ENCODE measurements at places on chromosomes 1 and 21.
A peak's percentile ranks its signal among the peaks of the same experiment; 100 is the strongest.

- no peak for DNase-seq
Observed at GRCh38 chr1:111294390-111294789, 3.7 kb downstream of the CHIA start.

- no peak for DNase-seq
Observed at GRCh38 chr21:35811191-35811806, 249.0 kb downstream of the SETD4 start.

GRCh38 chr1:109152196-109152595 is 38.3 kb downstream of the ELAPOR1 start:
- no peak for DNase-seq

DNA sequence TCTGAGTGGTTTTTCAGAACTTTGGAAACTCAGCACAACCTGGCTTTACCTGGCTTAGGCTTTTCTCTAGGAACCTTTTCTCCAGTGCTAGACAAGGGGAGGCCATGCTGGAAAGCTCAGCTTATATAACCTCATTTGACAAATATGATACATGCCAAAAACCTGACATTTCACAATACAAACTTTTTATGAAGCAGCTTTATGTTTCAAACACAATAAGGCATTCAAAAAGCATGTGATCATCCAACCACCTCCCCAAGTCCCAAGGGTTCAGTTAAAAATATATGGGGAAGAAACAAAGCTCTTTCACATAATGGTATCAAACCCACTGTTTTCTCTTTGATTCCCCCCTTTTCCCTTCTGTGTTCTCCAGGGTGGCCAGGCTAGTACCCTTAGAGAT is 63.7 kb downstream of the ZC3H11B start:
- no peak for DNase-seq

- DNase-seq: no peak
Observed at GRCh38 chr1:38047603-38048141, 1.1 kb upstream of the POU3F1 start.

DNA sequence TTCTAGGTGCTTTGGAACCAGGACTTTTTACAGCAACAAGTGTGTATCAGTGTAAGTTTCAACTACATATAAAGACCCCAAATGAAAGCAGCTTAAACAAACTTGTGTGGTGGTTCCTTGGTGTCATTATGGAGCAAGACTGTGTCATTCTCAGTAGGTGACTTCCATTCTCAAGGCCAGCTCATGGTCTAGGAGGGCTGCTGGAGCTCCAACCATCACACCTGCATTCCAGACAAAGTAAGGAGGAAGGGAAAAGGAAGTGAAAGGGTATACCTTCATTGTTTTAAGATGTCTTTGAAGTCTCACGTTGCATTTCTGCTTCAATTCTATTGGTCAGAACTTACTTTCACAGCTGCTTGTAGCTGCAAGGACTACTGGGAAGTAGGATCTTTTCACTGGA is 188.6 kb downstream of the C1orf94 start:
- no peak for DNase-seq

GRCh38 chr1:11691928-11692711 is 610 bp downstream of the DRAXIN start:
- DNase-seq: no peak

DNA sequence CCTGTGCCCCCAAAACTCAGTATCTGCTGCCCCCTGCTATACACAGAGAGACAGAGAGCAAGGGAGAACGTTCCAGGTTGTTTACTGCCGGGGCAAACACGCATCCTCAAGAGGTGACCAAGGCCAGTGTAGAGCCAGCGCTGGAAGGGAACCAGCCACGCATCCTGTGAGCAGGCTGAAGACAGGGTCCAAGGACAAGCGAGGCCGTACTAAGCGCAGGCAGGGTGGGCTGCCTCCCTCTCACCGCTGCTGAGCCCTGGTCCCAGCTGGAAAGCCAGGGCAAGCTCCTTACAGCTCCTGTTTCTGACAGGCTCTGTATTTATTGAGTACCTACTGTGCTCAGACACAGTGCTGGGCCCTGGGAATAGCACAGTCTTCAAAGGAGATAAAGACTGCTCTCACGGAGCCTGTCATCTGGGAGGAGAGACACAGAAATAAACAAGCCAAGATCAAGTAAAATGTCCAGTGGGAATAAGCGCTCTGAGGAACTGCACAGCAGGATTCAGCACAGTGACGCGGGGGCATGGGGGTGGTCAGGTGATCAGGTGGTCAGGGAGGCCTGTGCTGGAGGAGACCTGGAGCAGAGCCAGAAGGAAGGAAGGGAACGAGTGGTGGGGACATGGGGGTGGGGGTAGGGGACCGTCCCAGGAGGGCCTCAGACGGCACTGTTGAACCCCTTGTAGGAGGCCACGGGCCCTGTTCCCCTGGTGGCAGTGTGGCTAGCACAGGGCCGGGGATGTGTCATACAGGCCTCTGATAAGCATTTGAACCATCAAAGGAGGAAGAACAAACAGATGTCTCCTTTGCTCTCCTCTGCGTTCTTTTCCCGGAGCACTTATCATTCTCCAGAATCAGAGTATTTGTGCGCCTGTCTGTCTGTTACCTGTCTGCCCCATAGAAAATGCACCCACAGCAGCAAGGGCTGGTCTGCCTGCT is 37.8 kb upstream of the EFHD2 start:
- no peak for DNase-seq

GRCh38 chr1:24379733-24380315 is 33.8 kb downstream of the STPG1 start:
- no peak for DNase-seq

- no peak for DNase-seq
Observed at GRCh38 chr1:32764826-32765569, 52.2 kb downstream of the YARS1 start.

DNA sequence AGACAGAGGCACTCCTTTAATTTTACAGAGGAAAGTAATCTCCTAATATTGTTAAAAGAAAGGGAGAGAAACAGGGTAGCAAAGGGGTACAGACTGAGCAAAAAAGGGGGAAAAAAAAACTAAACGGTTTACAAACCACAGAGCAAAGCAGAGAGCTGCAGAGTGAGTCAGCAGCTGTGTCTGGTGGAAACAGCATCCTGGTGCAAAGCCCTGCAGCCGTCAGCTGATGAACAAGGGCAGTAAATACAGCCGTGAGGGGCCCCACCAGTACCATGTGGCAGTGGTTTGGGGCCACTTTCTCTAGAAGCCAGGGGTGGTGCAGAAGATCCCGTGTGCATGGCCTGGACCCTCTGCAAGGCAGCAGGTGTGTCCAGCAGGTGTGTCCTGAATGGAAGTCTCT is 111.3 kb downstream of the ERG start:
- DNase-seq: no peak

DNA sequence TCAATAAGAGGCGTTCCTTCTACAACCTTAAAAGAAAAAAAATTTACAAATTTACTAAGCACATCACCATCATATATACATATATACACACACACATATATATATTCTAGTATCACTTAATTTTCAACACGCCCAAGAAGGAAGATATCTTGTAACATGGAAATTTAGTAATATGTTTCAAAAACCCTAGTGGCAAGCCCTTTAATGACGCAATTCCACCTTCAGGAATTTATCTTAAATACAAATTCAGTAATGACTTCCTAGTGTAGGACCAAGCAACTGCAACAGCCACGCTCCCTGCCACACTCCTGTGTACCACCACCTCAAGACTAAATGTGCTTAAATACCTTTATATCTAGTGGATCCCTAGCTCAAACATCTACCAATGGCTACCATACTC is 12.5 kb downstream of the LBR start:
- no peak for DNase-seq

DNA sequence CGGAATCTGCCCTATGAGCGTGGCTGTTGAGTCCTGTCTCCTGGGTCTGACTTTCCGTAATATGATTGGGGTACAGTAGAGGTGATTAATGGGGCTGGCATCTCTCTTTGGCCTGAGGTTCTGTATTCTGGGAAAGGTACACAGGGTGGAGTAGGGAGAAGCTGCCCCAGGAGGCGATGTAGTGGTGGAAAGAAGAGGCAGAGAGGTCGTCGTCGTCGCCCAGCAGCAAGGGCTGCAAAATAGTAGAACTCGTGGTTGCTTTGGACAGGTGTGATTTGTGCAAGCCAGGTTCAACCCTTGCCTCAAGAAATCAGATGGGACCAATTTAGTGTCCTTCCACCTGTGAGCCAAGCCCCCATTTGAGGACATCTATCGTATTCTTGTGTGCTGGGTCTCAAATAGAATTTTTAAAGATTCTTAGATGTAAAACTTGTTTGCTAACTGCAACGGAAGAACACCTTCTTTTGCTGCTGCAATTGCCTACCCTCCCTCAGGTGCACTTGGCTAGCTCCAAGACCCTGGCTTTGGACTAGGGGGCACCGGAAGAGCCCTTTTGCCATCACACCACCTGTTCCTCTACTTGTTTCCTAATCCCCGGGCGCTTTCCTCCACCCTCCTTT is 1.3 kb upstream of the HMGN2 start:
- DNase-seq: no peak

DNA sequence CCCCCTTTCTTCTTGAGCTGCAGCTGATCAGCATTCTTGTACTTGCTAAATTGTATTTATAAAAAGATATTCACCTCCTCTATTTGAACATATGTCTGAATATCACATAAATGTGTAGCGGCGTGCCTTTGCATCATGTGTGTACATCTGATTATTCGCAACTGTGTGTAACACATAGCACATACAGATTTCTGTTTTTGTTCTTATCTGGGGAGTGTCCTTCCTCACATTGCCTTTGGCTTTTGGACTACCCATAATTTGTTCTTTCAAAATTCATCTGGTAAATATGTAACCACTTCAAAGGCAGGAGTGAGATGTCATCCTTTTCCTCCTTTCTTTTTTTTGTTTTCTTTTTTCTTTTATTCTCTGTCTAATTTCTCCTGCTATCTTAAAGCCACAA is 113.6 kb downstream of the PBX1 start:
- DNase-seq: no peak

GRCh38 chr1:19739628-19740027 is 60.1 kb downstream of the TMCO4 start:
- no peak for DNase-seq

GRCh38 chr1:26733982-26734381 is 38.2 kb downstream of the ARID1A start:
- DNase-seq: no peak

- DNase-seq: no peak
Observed at GRCh38 chr1:56712150-56712549, 67.0 kb downstream of the PRKAA2 start.

GRCh38 chr1:155254714-155255242 is 505 bp downstream of the ENTREP3 start:
- no peak for DNase-seq

- DNase-seq: no peak
Observed at GRCh38 chr1:32919811-32920733, 18.9 kb upstream of the TMEM54 start.

DNA sequence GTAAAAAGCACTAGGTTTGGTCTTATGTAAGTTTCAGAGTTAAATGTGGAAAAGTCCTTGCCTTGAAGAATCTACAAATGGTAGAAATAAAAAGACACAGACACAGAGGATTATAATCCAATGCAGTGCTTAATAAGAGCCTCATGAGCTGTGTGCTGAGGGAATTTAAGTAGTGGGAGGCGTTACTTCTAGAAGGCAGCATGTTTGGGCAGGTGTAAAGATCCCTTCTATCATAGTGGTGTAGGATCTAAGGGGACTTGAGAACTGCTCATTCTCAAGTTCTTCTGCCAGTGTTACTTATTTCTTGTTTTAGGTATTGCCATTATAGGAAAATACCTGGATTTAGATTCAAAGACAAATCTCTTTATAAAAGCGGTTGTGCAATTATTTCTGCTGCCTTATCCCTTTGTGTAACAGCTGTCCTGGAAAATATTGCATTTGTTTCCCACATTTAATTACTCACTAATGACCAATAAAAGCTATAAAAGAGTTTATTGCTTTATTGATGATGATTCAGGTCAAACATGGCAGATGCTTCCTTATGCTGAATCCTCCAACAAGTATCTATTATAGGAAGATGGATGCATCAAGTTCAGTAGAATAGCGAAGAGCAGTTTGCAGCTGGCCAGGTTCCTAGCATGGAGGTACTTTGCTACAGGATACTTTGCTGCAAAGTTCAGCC is 132.5 kb upstream of the IVNS1ABP start:
- no peak for DNase-seq

- DNase-seq: peak; percentile 98
Observed at GRCh38 chr1:243713470-243714186, 136.4 kb downstream of the AKT3 start.

DNA sequence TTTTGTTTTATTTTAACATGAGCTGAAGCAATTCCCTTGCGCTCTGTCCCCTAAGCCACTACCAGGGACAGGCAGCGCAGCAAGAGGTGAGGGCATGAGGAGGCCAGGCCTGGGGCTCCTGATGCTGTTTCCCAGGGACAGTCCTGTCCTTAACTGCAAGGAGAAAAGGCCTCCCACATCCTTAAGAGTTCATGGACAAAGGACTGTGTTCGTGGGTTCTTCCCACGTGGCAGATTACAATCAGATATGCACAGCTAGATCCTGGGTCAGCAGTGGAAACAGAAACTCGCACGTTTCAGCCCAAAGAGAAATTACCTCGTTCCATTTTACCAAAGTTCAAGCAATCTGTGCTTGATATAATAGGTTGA is 85.8 kb downstream of the MIS18A start:
- no peak for DNase-seq

DNA sequence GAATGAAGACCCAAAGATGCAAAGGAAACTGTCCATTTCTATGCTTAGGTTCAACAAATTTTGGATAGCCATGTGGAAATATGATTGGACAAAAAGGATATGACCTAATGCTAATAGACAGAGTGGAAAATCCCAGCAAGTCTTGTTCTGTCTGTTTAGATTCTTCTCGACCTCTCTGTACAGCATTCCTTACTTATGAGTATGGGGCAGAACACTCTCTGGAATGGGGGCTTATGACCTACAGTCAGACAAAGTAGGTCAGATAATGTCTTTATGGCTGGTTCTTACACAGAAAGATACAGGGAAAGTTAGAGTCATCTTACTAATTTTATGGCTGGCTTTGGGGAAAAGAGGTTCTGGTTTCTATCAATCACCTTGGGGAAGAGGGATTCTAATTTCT is 2.8 kb downstream of the GCSAML start:
- no peak for DNase-seq

DNA sequence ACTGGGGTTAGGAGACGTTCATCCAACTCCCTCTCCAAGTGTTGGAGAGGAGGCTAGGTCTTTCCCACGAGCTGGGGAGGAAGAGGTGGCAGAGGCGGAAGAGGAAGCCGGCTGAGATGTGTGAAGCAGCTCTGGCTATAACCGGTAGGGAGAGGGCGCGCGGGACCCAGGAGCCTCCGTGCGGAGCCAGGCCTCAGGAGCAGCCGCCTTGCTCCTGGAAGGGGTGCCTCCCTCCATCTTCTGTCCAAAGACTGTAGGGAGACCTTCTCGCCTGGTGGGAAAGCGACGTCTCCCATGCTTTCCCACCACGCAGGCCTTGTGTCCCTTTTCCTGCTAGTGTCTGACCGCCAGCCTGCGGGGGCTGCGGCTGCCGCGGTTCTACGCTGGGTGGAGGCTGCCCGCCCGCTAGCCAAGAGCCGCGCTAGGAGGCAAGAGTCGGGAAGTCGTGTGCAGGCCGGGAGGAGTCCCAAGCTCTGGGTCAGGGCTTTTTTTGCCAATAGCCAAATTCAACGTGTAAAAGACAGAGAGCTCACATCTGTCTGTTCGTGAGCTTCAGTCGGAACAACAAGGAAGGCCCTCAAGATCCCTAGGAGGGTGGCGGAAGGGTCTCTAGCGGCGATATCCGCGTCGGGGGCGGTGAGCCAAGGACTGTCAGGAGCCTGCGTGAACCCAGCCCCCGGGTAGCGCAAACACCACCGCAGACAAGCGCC is 8.4 kb upstream of the NBPF11 start:
- DNase-seq: no peak
